Stimulated activated CD8-positive, alpha-beta memory T cell treated with anti-CD3 and anti-CD28 coated beads, Interleukin-15, amount 100 ng/mL, for 4 hours (primary cell): ENCODE measurements at places on chromosomes 3 and 15.

DNA sequence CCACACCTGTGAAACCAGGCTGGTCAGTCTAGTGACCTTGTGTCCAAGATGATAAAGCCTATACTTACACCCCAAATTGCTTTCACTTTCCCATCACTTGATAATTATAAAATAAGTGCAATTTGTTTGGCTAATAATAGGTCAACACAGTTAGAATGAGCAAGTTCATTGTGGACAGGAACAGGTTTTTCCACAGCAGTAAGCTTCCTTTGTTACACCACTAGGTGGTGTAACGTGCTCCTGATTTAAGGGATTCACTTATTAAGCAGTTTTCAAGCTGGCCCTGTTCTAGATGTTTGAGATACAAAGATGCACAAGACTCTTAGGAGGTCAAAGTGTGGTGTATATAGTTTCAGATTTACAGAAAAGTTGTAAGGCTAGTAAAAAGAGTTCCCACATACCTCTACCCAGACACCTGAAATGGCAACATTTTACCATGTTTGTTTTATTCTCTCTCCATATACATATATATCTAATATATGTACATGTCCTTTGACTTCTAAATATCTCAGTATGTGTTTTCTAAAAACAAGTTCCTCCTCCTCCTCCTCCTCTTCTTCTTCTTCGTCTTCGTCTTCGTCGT lies 6.8 kb upstream of the MFSD1 start:
- DNase-seq: no peak

- DNase-seq: no peak
Measured at GRCh38 chr3:31172336-31172735, 277.9 kb upstream of the GADL1 start.

DNA sequence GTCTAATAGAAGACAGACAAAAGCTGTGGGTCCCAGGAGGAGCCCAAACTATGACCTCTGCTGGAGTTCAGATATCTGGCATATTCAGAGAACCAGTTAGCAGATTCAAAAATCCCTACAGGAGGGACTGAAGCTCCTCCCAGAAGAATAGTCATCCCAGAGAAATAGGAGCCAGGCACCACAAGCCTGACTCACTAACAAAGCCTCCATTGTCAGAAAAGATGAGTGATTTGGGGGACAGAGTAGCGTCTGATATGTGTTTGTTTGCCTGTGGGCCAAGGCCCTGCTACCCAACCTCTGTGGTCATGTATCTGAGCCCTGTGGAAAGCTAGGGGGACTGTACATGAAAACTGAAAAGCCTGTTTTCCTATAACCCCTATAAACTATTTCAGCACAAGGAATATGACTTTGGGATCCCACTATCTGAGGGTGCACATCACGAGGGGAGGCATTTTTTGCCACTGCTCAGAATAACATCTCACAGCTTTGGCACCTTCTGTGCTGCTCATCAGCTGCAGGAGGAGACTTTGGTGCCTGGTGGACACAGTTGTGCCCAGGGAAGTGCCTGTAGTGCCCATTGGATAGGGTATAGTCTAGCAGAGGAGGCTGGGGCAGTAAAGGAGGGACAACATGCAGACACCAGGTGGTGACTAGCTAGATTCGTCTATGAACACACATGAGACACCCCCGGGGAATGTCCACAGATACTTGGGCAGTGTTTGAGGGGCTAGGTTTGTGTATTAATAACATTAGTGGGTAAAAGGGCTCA lies 9.7 kb upstream of the LARP6 start:
- no peak for DNase-seq

DNA sequence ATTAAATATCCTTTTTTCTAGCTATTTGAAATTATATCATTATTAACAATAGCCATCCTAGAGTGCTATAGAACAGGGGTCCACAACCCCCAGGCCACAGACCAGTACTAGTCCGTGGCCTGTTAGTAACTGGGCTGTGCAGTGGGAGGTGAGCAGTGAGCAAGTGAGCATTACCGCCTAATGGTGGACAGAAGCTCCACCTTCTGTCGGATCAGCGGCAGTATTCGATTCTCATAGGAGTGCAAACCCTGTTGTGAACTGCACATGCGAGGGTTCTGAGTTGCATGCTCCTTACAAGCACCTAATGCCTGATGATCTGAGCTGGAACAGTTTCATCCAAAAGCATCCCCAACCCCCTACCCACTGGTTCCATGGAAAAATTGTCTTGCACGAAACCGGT lies 11.7 kb downstream of the CLDN16 start:
- DNase-seq: no peak

DNA sequence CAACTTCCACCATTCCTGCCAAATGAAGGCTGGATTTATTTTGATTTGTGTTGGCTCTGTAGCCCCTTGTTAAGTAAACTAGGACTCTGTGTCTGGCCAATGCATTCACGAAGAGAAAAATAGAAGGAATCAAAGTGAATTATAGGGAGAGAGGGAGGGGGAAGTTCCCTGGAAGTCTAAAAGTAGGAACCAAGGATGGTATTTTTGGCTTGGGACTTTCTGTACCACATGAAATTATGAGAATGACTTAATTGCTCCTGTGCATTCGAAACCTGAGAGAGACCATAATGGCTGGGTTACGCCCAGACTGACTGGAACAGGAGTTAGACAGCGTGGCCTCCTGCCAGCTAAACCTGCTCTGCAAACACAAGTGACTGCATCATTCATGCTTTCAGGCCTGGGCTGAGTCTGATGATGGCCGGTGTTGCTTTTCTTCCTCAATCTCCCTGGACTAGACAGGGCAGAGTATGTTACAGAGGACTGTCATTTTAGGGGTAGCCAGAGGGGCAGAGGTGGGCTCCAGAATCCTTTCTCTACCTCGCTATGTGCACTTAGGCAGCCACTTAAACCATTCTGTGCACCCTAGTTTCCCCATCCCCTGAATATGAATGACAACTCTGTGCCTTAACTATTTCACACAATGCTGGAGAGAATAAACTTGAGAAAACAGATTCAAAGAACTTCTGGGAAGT lies 58.9 kb downstream of the MYO1E start:
- DNase-seq: no peak

DNA sequence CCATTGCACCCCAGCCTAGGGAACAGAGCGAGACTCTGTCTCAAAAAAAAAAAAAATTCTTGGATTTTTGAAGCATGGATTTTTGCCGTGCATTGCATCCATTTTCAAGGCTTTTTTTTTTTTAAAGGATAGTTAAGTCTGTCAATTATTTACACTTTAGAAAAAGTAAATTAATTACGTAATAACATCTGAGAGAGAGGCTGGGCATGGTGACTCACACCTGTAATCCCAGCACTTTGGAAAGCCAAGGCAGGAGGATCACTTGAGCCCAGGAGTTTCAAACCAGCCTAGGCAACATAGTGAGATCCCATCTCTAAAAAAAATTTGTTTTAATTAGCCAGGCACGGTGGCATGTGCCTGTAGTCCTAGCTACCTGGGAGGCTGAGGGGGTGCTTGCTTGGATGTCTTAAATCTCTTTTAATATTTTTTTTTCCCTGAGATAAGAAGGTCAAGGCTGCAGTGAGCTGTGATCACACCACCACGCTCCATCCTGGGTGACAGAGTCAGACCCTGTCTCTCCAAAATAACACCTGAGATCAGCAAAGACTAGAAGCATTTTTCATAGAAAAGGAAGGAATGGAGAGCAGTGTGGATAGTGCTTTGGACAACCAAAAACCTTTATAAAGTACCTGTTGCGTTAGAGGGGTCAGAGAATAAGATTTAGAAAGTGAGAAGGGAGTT lies 6.8 kb upstream of the SENP7 start:
- DNase-seq: no peak

- no peak for DNase-seq
Measured at GRCh38 chr3:38614091-38614490, 35.4 kb downstream of the SCN5A start.

GRCh38 chr3:3068358-3068881 lies 41.8 kb downstream of the IL5RA start:
- DNase-seq: no peak

GRCh38 chr3:130939753-130940152 lies 45.9 kb downstream of the ATP2C1 start:
- DNase-seq: no peak

DNA sequence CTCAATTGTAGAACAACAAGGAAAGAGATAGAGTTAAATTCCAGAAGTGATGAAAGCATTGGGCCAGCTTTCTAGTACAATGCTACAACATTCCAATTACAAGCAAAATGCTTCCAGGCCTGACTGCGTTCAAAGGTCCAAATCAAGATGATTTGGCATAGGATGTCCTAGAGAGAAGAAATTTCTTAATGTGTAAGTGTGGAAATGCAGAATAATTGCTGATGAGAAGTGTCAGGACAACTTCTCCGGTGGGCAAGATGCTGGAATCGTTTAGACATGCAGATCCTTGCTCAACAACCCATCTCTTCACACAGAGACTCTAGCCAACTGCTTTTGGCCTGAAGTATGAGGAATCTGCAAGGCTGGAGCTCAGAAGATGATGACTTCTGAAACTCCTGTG lies 71.1 kb upstream of the PDZRN3 start:
- DNase-seq: no peak

DNA sequence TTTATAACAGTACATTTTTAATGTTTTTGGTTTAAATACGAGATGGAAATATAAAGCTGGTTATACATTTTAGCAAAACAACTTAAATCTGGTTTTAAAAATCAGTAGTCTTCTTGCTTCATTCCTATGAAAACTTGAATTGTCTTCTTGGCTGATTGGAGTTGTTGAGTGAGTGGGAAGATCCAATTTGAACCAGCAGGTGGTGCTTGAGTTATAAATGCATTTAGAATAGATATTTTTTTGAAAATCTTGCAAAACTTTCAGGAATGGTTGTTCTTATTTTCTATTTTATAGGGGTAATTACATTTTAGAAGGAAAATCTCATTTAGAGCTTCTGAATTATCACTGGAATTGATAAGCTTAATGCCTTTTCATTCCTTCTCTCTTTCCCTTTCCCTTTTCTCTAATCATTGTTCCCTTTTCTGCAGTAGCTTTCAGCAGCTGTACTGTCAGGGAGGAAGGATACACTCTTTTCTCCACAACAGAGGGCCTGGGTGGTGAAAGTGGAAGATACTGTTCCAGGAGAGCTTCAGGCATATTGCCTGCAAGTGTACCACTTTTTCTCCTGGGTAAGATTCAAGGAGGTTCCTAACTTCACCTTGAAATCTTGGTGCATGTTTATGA lies 335.6 kb downstream of the NLGN1 start:
- DNase-seq: no peak

DNA sequence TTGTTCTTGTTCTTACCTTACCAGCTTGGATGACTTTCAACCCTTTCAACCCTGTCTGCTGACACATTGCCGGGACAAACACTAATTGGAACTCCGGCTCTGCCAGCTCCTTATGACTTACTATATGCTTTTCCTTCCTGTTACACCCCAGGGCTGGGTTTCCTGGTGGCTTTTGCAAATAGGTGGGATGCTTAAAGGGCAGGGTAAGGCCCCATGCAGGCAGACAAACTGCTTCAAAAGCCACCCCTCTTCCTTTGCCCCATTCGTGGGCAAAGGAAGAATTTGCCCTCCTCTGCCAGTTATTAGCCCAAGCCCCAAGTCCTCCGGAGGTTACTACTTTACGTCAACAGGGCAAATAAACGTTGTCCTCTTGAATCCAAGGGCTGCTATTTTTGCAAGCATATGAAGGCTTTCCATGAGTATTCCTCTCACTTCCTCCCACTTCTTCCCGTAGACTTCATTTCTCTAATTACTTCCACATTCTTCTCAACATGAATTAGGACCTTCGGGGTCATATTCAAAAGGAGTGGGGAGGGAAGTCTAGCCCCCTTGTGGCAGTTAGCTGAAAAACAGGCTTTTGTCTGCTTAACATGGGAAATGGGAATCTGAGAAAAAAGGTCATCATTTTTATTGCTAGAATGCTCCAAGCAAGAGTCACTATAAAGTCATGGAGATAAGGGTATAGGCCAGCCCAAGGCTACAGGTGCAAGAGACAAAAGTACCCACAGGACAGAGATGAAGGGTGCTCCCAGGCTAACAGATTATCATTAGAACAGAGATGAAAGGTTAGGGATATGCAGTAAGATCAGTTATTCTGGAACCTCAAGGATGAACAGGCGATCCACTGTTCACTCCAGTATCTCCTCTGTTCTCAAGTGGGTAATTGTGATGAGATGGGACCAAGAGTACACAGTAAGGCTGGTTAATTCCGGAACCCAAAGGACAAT lies 56.3 kb upstream of the FSTL1 start:
- DNase-seq: no peak

- no peak for DNase-seq
Measured at GRCh38 chr15:59262316-59262715, 55.7 kb downstream of the LDHAL6B start.

- DNase-seq: no peak
Measured at GRCh38 chr3:131236421-131236820, 145.2 kb upstream of the NUDT16 start.
